ENCODE measurements at places on chromosomes 12 and 14. TPM values are rescaled to one million over a fixed set of nuclear protein-coding genes. Genes with fewer than 3 reads are reported as not detected.

The RPGRIP1 gene
- not detected for total RNA-seq

The CCT2 gene
- total RNA-seq: 242 TPM

The SLC8A3 gene
- not detected for total RNA-seq

The NELL2 gene
- not detected for total RNA-seq

The PRH2 gene
- total RNA-seq: not detected

The TAS2R20 gene
- 0.35 TPM for total RNA-seq

The UNG gene
- 18.7 TPM for total RNA-seq

The PLBD2 gene
- 33.5 TPM for total RNA-seq

The SLC41A2 gene
- total RNA-seq: 4.0 TPM

The DNAL1 gene
- total RNA-seq: 5.5 TPM

The PTPRB gene
- total RNA-seq: not detected

The SYNDIG1L gene
- total RNA-seq: not detected

The TMEM132C gene
- not detected for total RNA-seq
